NCI-H460 (cell line): ENCODE measurements at places on chromosomes 1 and 21.

DNA sequence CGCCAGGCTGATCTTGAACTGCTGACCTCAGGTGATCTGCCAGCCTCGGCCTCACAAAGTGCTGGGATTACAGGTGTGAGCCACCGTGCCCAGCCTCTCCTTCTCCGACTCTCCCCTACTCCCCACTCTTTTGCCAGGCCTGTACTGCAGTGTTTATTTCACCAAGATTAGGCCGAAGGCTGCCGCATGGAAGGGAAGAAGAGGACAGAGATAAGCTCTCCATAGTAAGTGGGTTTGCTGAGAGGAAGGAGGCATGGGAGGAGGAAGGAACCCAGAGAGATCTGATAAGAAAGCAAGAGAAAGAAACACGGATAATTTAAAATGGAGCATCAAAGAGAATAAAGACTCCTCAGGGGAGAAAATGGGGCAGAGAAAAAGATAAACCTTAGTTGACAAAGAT lies 8.7 kb downstream of the PTCH2 start:
- DNase-seq: no peak

DNA sequence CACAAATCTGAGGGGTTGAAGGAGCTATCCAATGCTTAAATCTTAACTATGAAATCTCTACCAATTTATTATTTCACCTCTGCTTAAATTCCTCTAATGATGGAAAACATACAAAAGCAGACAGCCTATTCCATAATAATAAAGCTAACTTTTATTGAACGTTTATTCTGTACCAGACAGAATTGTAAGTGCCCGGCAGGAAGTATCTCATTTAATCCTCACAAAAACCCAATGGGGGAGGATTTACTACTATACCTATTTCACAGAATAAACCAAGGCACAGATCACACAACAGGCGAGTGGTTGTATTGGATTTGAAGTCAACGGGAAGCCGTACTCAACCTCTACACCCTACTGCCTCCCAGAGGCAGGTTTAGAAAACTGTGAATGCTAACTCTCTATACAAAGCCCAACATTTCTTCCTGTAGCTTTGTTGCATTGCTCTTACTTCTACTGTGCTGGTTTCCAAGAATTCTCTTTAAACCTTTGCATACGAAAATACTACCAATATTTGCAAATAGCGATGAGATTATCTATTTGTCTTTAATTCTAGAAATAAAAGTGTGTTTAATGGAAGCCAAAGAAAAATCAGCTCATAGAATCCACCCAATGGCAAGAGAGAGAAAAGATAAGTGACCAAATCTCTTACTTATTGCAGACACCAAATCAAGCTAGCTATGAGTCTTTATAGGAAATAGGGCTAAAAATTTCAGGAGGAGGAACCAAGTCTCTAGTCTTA lies 33.5 kb upstream of the C1orf53 start:
- DNase-seq: peak; percentile 72

- DNase-seq: no peak
Observed at GRCh38 chr21:38984568-38984967, 178.8 kb downstream of the ETS2 start.

GRCh38 chr1:13662493-13662892 lies 37.5 kb upstream of the PRDM2 start:
- DNase-seq: no peak
